Left lung (tissue), 14 donors: ENCODE measurements at places on chromosomes 4 and X.

DNA sequence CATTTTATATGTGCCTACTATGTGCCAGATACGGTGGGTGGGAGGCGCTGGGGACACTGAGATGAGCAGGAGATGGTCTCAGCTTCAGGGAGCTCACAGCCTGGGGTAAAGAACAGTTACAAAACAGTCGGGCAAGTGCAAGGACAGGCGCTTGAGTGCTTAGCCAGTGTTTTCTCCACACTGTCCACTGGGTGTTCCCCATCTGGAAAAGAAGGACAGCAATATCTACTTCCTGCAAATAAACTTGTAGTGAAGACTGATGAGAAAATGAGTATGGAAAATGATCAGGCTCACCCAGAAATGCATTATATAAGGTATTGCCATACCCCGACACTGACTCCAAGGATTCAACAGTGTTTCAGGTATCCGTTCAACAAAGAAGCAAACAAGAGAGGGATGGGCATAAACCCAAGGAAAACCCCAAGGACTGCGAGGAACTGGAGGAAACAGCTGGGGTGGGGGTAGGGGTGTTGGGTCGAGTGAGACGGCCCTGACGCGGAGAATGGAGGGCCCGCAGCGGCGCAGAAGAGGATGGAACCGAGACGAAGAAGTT lies 835 bp downstream of the TMEM185A start:
- peak overlapping the region; percentile 26 for H3K27ac ChIP-seq
- H3K36me3 ChIP-seq, result no peaks in the 10 kb centered on the region
- H3K4me1 ChIP-seq, result peaks cover 7% of the 10 kb centered on the region
- peak overlapping the region; percentile 71 for H3K4me3 ChIP-seq

- DNase-seq, result no peak
- H3K4me1 ChIP-seq, result no peaks in the 10 kb centered on the region
- H3K27me3 ChIP-seq, result no peaks in the 10 kb centered on the region
- H3K27ac ChIP-seq, result peak overlapping the region; percentile 30
- H3K36me3 ChIP-seq, result no peaks in the 10 kb centered on the region
- no peak overlapping the region for H3K4me3 ChIP-seq
Observed at GRCh38 chr4:22668301-22668700, 24.4 kb upstream of the GBA3 start.

GRCh38 chr4:94728056-94728766 lies 29.5 kb upstream of the BMPR1B start:
- DNase-seq, result no peak
- no peaks in the 10 kb centered on the region for H3K36me3 ChIP-seq
- H3K27me3 ChIP-seq, result no peaks in the 10 kb centered on the region
- no peaks in the 10 kb centered on the region for H3K4me1 ChIP-seq
- no peak overlapping the region for H3K4me3 ChIP-seq

GRCh38 chr4:8371596-8371995 lies 68.9 kb downstream of the ACOX3 start:
- no peaks in the 10 kb centered on the region for H3K27me3 ChIP-seq
- H3K4me3 ChIP-seq, result no peak overlapping the region
- no peak overlapping the region for H3K27ac ChIP-seq
- H3K36me3 ChIP-seq, result peaks cover 19% of the 10 kb centered on the region
- H3K4me1 ChIP-seq, result no peaks in the 10 kb centered on the region
- no peak for DNase-seq

DNA sequence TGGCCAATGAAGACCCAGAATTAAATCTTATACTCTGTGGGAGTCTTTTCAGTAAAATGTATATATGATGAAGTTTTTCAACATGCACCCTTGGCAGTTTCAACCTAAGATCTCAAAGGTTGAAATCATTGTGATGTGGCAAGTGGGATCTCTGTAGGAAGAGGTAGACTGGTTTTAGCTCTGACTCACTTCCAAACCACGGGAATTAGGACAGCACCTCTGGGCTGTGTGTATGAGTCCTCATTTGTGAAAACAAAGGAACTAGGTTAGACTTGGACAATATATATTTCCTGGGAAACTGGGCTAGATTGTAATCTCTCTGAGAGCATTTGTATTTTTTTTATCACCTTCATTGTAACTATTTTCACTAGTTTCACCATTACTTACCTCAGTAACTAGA lies 333.0 kb downstream of the ADGRL3 start:
- H3K4me1 ChIP-seq, result no peaks in the 10 kb centered on the region
- H3K4me3 ChIP-seq, result no peak overlapping the region
- no peaks in the 10 kb centered on the region for H3K27me3 ChIP-seq
- DNase-seq, result no peak
- H3K36me3 ChIP-seq, result no peaks in the 10 kb centered on the region

DNA sequence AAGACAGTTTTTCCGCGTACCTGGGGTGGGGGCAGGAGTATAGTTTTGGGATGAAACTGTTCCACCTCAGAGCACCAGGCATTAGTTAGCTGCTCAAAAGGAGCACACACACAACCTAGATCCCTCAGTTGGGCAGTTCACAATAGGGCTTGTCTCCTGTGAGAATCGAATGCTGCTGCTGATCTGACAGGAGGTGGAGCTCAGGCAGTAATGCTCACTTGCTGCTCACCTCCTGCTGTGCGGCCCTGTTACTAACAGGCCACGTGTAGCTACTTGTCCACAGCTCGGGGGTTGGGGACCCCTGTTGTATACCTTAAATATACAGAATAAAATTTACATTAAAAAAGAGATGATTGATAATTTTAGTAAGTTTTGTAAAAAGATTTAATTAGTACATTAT lies 191.5 kb downstream of the SLC7A11 start:
- no peak overlapping the region for H3K4me3 ChIP-seq
- no peak for DNase-seq
- no peaks in the 10 kb centered on the region for H3K27me3 ChIP-seq
- H3K36me3 ChIP-seq, result no peaks in the 10 kb centered on the region
- H3K4me1 ChIP-seq, result no peaks in the 10 kb centered on the region
- no peak overlapping the region for H3K27ac ChIP-seq

GRCh38 chr4:92658318-92658717 lies 354.6 kb downstream of the GRID2 start:
- H3K36me3 ChIP-seq, result no peaks in the 10 kb centered on the region
- no peak overlapping the region for H3K27ac ChIP-seq
- no peaks in the 10 kb centered on the region for H3K4me1 ChIP-seq
- no peak overlapping the region for H3K4me3 ChIP-seq
- DNase-seq, result no peak
- no peaks in the 10 kb centered on the region for H3K27me3 ChIP-seq

GRCh38 chr4:127776620-127777019 lies 5.5 kb upstream of the HSPA4L start:
- H3K27me3 ChIP-seq, result peaks cover 25% of the 10 kb centered on the region
- H3K36me3 ChIP-seq, result no peaks in the 10 kb centered on the region
- H3K4me3 ChIP-seq, result no peak overlapping the region
- no peaks in the 10 kb centered on the region for H3K4me1 ChIP-seq
- H3K27ac ChIP-seq, result no peak overlapping the region
- DNase-seq, result no peak

- no peaks in the 10 kb centered on the region for H3K27me3 ChIP-seq
- no peak overlapping the region for H3K4me3 ChIP-seq
- no peak for DNase-seq
- H3K27ac ChIP-seq, result no peak overlapping the region
- H3K4me1 ChIP-seq, result no peaks in the 10 kb centered on the region
- no peaks in the 10 kb centered on the region for H3K36me3 ChIP-seq
Observed at GRCh38 chrX:115029440-115029839, 12.0 kb upstream of the IL13RA2 start.

- no peaks in the 10 kb centered on the region for H3K4me1 ChIP-seq
- no peak overlapping the region for H3K27ac ChIP-seq
- H3K27me3 ChIP-seq, result no peaks in the 10 kb centered on the region
- H3K4me3 ChIP-seq, result no peak overlapping the region
Observed at GRCh38 chrX:71162981-71163380, 18.3 kb downstream of the NLGN3 start.

- no peaks in the 10 kb centered on the region for H3K4me1 ChIP-seq
- no peak overlapping the region for H3K27ac ChIP-seq
- DNase-seq, result no peak
- H3K27me3 ChIP-seq, result no peaks in the 10 kb centered on the region
- no peak overlapping the region for H3K4me3 ChIP-seq
Observed at GRCh38 chrX:40166582-40166981, 68.8 kb upstream of the BCOR start.

GRCh38 chr4:113973345-113973744 lies 6.1 kb downstream of the ARSJ start:
- H3K4me3 ChIP-seq, result no peak overlapping the region
- no peak overlapping the region for H3K27ac ChIP-seq
- H3K27me3 ChIP-seq, result no peaks in the 10 kb centered on the region
- H3K4me1 ChIP-seq, result peaks cover 11% of the 10 kb centered on the region
- H3K36me3 ChIP-seq, result no peaks in the 10 kb centered on the region

- H3K36me3 ChIP-seq, result no peaks in the 10 kb centered on the region
- no peak overlapping the region for H3K4me3 ChIP-seq
- H3K27ac ChIP-seq, result no peak overlapping the region
Observed at GRCh38 chrX:2517055-2517454, 16.3 kb upstream of the DHRSX start.

DNA sequence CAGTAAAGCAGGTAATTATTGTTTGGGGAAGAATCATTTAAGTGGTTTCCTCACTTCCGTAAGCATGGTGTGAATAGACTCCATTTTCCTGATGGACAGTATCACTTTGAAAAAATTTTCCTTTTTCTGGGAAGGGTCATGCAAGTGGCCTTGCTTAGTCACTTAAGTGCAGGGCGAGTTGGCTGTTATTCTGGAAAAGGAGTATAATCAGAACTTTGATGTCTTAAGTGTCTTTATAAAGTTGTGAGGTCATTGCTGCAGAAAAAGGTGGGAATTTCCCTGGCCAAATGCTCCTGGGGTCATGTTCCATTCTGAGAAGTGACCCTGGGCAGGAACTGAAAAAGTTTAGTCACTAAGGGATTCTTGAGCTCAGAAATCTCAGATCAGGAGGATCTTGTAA lies 146.1 kb upstream of the OTUD4 start:
- H3K36me3 ChIP-seq, result no peaks in the 10 kb centered on the region
- H3K4me1 ChIP-seq, result no peaks in the 10 kb centered on the region
- H3K4me3 ChIP-seq, result no peak overlapping the region
- no peak overlapping the region for H3K27ac ChIP-seq
- DNase-seq, result no peak
- H3K27me3 ChIP-seq, result no peaks in the 10 kb centered on the region

DNA sequence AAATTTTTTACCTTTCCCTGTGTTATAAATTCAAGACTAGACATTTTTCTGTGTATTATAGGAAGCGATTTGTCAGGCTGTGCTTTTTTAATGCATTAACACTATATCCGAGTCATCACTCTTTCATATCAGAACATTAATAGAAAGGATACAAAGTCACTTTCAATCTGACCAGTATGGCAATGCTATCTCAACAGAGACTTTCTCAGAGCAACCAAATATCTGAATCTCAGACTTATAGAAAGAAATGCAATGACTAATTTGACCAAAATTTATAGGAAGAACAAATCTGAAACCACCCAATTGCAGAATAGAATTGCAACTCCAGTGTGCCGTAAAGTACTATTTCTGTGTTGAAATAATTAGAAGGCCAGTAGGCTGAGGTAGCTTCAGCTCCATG lies 473 bp upstream of the TKTL2 start:
- no peaks in the 10 kb centered on the region for H3K4me1 ChIP-seq
- no peak overlapping the region for H3K27ac ChIP-seq
- no peaks in the 10 kb centered on the region for H3K27me3 ChIP-seq
- no peaks in the 10 kb centered on the region for H3K36me3 ChIP-seq
- no peak overlapping the region for H3K4me3 ChIP-seq

GRCh38 chr4:168787801-168788595 lies 222.1 kb downstream of the CBR4 start:
- H3K27me3 ChIP-seq, result no peaks in the 10 kb centered on the region
- no peak for DNase-seq
- H3K4me3 ChIP-seq, result no peak overlapping the region
- H3K27ac ChIP-seq, result no peak overlapping the region
- no peaks in the 10 kb centered on the region for H3K36me3 ChIP-seq

DNA sequence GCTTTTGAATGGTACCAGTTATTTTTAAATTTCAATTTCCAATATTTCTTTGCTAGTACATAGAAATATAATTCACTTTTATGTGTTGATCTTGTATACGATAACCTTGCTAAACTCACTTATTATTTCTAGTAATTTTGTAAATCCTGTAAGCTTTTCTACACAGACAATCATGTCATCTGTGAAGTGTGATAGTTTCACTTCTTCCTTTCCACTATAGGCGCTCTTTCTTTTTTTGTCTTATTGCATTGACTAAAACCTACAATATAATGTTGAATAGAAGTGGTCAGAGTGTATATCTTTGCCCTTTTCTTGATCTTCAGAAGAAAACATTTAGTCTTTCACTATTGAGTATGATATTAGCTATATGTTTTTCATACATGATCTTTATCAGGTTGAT lies 76.6 kb downstream of the ZNF182 start:
- H3K27me3 ChIP-seq, result no peaks in the 10 kb centered on the region
- H3K4me1 ChIP-seq, result no peaks in the 10 kb centered on the region
- DNase-seq, result no peak

DNA sequence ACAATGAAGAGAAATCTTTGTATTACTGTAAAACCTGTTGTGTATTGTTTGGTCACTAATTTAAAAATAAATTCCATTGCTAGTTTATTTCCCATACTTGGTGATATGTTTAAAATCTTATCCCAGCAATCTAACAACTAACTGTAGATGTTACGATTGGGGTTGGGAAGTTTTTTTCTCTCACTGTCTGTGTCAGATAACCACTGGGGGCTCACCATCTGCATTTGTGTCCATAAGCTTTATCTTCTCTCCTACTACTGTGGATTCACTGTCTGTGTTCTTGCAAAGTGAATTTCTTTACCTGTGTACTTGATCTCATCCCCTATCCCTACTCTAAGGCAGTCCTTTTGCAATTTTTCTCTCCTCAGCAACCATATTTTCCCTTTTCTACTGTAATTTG lies 81.3 kb downstream of the STIM2 start:
- no peak overlapping the region for H3K4me3 ChIP-seq
- no peaks in the 10 kb centered on the region for H3K36me3 ChIP-seq
- H3K4me1 ChIP-seq, result no peaks in the 10 kb centered on the region
- H3K27ac ChIP-seq, result no peak overlapping the region
- no peaks in the 10 kb centered on the region for H3K27me3 ChIP-seq

GRCh38 chr4:40419231-40419912 lies 84.2 kb downstream of the CHRNA9 start:
- no peak overlapping the region for H3K27ac ChIP-seq
- H3K4me1 ChIP-seq, result no peaks in the 10 kb centered on the region
- H3K36me3 ChIP-seq, result no peaks in the 10 kb centered on the region
- H3K4me3 ChIP-seq, result no peak overlapping the region
- no peaks in the 10 kb centered on the region for H3K27me3 ChIP-seq
